IPS DF 6.9 (cell line): ENCODE measurements at places on chromosomes 16 and 17.

- peaks cover 2% of the 10 kb centered on the region; the same call in 1 of the 2 replicates for H3K27me3 ChIP-seq
- no peak overlapping the region for H3K27ac ChIP-seq
- no peak for DNase-seq
- H3K4me1 ChIP-seq = 0 out of 2 replicates have a peak, but pooled peaks cover 1% of the 10 kb centered on the region
- H3K4me3 ChIP-seq = no peak overlapping the region
Measured at GRCh38 chr16:22091721-22092120, 620 bp upstream of the VWA3A start.

DNA sequence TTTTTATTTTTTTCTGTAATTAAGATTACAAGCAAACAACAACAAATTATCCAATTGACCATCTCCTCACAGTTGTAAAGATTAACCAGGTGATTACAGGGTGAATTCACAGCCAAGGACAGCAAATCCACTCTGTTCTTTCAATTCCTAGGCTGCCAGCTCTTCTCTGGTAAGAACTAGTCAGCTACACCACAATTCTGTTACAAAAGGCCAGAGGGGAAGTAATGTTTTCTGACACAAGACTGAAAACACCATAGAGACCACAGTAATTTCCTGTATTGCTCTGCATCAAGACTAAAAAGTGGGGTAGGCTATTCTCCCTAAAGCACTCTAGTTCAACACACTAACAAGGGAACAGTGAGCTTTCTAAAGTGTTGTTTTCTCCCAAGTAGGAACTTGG is 10.6 kb downstream of the CA10 start:
- no peak for DNase-seq
- H3K4me1 ChIP-seq = no peaks in the 10 kb centered on the region
- no peaks in the 10 kb centered on the region for H3K27me3 ChIP-seq
- no peak overlapping the region for H3K27ac ChIP-seq
- H3K36me3 ChIP-seq = no peaks in the 10 kb centered on the region
- H3K4me3 ChIP-seq = no peak overlapping the region

GRCh38 chr17:65332779-65333178 is 195.6 kb downstream of the RGS9 start:
- no peak overlapping the region for H3K4me3 ChIP-seq
- H3K4me1 ChIP-seq = peaks cover 5% of the 10 kb centered on the region
- no peak overlapping the region for H3K27ac ChIP-seq
- no peaks in the 10 kb centered on the region for H3K27me3 ChIP-seq

GRCh38 chr16:73739049-73739769 is 557.4 kb upstream of the PSMD7 start:
- H3K27ac ChIP-seq = no peak overlapping the region
- H3K4me3 ChIP-seq = no peak overlapping the region
- no peaks in the 10 kb centered on the region for H3K4me1 ChIP-seq
- no peaks in the 10 kb centered on the region for H3K27me3 ChIP-seq

- H3K36me3 ChIP-seq = no peaks in the 10 kb centered on the region
- peaks cover 11% of the 10 kb centered on the region for H3K27me3 ChIP-seq
- no peak overlapping the region for H3K27ac ChIP-seq
- no peak overlapping the region for H3K4me3 ChIP-seq
- no peak for DNase-seq
- peaks cover 5% of the 10 kb centered on the region for H3K4me1 ChIP-seq
Measured at GRCh38 chr17:178292-179065, 3.0 kb downstream of the DOC2B start.

DNA sequence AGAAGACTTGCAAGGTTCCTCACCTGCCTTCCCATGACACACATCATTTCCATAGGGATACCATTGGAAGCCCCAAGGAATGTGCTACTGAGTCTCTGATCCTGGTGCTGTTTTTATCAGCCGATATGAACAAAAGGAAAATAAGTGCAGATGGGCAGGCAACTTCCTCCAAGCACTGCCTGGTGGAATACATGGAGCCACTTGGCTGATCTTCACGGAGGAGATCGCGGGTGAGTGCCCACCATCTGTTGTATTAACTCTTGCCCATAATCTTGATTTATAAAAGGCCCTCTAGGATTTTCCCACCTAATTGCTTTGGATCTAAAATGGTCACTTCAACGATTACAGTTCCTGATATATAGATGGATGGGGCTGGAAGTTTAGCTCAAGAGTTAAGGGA is 24.7 kb upstream of the CDRT15 start:
- no peak overlapping the region for H3K27ac ChIP-seq
- DNase-seq = no peak
- H3K27me3 ChIP-seq = no peaks in the 10 kb centered on the region
- H3K36me3 ChIP-seq = no peaks in the 10 kb centered on the region
- no peaks in the 10 kb centered on the region for H3K4me1 ChIP-seq
- no peak overlapping the region for H3K4me3 ChIP-seq

GRCh38 chr17:65198653-65199382 is 61.6 kb downstream of the RGS9 start:
- 0 out of 2 replicates have a peak, but pooled peaks cover 2% of the 10 kb centered on the region for H3K4me1 ChIP-seq
- DNase-seq = no peak
- H3K36me3 ChIP-seq = no peaks in the 10 kb centered on the region
- no peak overlapping the region for H3K4me3 ChIP-seq
- no peaks in the 10 kb centered on the region for H3K27me3 ChIP-seq

GRCh38 chr17:74526681-74527080 is 4.6 kb downstream of the CD300LB start:
- H3K27me3 ChIP-seq = no peaks in the 10 kb centered on the region
- H3K36me3 ChIP-seq = no peaks in the 10 kb centered on the region
- no peak overlapping the region for H3K27ac ChIP-seq
- DNase-seq = no peak

DNA sequence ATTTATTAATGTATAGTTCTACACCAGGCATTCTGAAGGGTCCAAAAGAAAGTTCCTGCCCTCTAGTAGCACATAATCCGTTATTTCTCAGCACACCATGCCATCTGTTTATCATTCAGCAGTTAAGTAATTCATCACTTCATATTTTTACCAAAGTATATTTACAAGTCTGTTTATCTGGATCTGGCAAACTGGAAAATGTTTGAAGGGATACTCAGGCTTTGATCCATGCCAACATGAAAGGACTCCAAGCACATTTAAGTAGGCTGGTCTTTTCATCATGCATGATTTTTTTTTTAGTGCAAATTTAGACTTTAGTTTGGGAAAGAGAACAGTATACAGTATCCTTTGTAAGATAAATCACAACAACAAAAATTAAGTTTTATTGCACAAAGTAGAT is 4.1 kb upstream of the VPS4A start:
- peaks cover 2% of the 10 kb centered on the region for H3K4me1 ChIP-seq
- no peak for DNase-seq
- no peaks in the 10 kb centered on the region for H3K27me3 ChIP-seq

GRCh38 chr17:46135126-46135812 is 58.0 kb downstream of the KANSL1 start:
- DNase-seq = no peak
- no peak overlapping the region for H3K4me3 ChIP-seq
- peaks cover 2% of the 10 kb centered on the region; the same call in 1 of the 2 replicates for H3K4me1 ChIP-seq
- no peaks in the 10 kb centered on the region for H3K36me3 ChIP-seq
- no peak overlapping the region for H3K27ac ChIP-seq

DNA sequence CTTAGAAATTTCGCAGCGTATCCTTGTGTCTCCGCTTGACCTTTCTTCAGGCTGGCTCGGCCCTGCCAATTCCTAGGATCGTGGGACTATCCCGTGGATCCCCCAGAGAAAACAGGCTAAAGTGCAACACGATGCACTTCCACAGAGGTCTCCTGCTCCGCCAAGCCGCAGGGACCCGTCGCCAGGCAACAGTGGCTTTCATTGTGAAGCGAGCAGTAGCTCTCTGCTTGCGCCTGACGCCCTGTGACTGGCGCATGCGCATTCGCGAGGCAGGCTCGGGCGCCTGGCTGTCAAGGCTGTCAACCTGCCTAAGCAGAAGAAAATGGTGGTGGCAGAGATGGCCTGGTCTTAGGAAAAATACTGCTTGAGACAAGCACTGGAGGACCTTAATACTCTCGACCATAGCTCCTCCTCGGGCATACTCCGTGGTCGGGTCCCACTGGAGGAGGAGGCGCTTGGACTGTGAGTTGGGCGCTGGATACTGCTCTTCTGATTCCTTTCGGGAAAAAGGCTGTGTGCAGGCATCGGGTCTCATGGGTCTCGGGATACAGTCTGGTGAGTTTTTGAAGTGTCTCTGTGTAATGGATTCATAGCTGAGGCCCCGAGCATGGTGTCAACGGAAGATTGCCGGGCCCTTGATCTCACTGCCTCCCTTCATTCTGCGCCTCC is 2336.1 kb downstream of the TP53TG3F start:
- DNase-seq = no peak
- H3K36me3 ChIP-seq = no peaks in the 10 kb centered on the region
- no peak overlapping the region for H3K4me3 ChIP-seq
- H3K27ac ChIP-seq = no peak overlapping the region

GRCh38 chr17:55580596-55581133 is 69.4 kb upstream of the SMIM36 start:
- no peaks in the 10 kb centered on the region for H3K4me1 ChIP-seq
- H3K27me3 ChIP-seq = no peaks in the 10 kb centered on the region
- H3K36me3 ChIP-seq = no peaks in the 10 kb centered on the region
- H3K27ac ChIP-seq = no peak overlapping the region
- DNase-seq = no peak

GRCh38 chr16:2819939-2820835 is 3.1 kb downstream of the PRSS21 start:
- no peak for DNase-seq
- no peaks in the 10 kb centered on the region for H3K27me3 ChIP-seq
- no peaks in the 10 kb centered on the region for H3K36me3 ChIP-seq
- H3K27ac ChIP-seq = no peak overlapping the region
- H3K4me1 ChIP-seq = no peaks in the 10 kb centered on the region
- H3K4me3 ChIP-seq = no peak overlapping the region

GRCh38 chr16:66851166-66851964 is 7.2 kb downstream of the CA7 start:
- no peak overlapping the region for H3K4me3 ChIP-seq
- no peaks in the 10 kb centered on the region for H3K36me3 ChIP-seq
- H3K4me1 ChIP-seq = no peaks in the 10 kb centered on the region
- H3K27me3 ChIP-seq = no peaks in the 10 kb centered on the region; the same call in 1 of the 2 replicates

GRCh38 chr17:78875363-78876093 is 27.5 kb downstream of the CEP295NL start:
- H3K4me3 ChIP-seq = no peak overlapping the region
- H3K4me1 ChIP-seq = no peaks in the 10 kb centered on the region
- no peak for DNase-seq
- no peaks in the 10 kb centered on the region for H3K27me3 ChIP-seq
- H3K27ac ChIP-seq = no peak overlapping the region
- H3K36me3 ChIP-seq = no peaks in the 10 kb centered on the region

GRCh38 chr16:75029854-75030253 is 31.0 kb downstream of the ZNRF1 start:
- H3K27me3 ChIP-seq = no peaks in the 10 kb centered on the region
- H3K4me3 ChIP-seq = no peak overlapping the region
- DNase-seq = no peak

DNA sequence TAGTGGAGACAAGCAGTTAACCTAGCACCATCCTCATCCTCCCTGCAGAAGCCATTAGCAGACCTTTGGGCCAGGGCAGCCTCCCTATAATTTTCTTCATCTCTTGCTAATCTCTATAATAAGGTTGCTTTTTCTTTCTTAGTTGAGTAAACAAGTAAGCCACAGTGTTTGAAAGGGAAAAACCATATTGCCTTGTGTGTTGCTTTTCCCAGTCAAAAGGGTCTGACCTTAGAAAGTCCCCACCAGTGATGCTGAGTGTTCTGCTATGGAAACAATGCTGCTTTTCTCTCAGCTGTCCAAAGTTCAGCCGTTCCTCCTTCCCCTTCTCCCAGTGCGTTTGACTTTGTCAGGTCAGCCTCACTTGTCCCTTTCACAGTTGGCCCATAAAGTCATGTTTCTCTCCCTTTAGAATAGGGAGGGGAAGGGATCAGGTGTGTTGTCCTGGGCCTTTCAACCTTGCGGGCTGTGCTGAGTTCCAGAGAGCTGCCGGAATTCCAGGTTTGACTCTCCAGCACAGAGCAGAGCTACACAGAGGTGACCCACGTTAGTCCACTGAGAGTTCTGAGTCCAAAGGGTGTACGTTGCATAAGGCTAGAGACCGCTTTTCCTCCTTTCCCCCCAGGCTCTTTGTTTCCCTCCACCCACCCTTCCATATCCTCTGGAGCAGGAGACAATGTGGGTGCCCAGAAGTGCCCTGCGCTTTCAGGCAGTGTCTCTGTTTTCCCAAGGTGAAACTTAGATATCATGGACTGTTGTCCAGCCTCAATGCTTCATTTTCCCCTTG is 15.9 kb upstream of the CLEC18C start:
- no peak overlapping the region for H3K27ac ChIP-seq
- H3K27me3 ChIP-seq = no peaks in the 10 kb centered on the region; the same call in 1 of the 2 replicates
- H3K4me1 ChIP-seq = no peaks in the 10 kb centered on the region; the same call in 1 of the 2 replicates
- H3K36me3 ChIP-seq = peaks cover 38% of the 10 kb centered on the region
- DNase-seq = no peak

- no peak overlapping the region for H3K27ac ChIP-seq
- H3K4me1 ChIP-seq = no peaks in the 10 kb centered on the region
- no peaks in the 10 kb centered on the region for H3K36me3 ChIP-seq
- H3K4me3 ChIP-seq = no peak overlapping the region
- H3K27me3 ChIP-seq = no peaks in the 10 kb centered on the region
Measured at GRCh38 chr16:6753553-6753952, 579.1 kb upstream of the RBFOX1 start.

- DNase-seq = no peak
- H3K27me3 ChIP-seq = no peaks in the 10 kb centered on the region
- H3K4me3 ChIP-seq = peak overlapping the region; percentile 53
- H3K36me3 ChIP-seq = peaks cover 6% of the 10 kb centered on the region
Measured at GRCh38 chr16:29816694-29817441, 916 bp downstream of the PAGR1 start.

- no peak overlapping the region for H3K4me3 ChIP-seq
- no peaks in the 10 kb centered on the region for H3K27me3 ChIP-seq
- DNase-seq = no peak
- no peaks in the 10 kb centered on the region for H3K36me3 ChIP-seq
Measured at GRCh38 chr17:35546487-35546886, 9.0 kb upstream of the SLFN12L start.

DNA sequence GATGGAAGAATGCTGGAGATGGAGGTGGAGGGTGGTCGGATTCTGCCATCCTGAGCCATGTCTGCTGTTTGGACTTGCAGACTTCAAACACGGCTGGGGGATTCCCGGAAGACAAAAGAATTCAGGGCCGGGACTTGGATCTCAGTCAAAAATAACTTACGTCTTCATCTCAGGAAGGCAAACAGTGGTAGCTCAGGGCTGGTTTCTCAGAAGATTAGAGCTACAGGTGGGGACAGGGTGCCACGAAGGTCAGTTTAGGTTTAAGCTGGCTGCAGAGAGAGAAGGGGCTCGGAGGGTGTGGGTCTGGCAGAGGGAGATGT is 4.3 kb upstream of the RHBDL3 start:
- H3K4me1 ChIP-seq = peaks cover 8% of the 10 kb centered on the region
- no peak overlapping the region for H3K4me3 ChIP-seq
- no peak overlapping the region for H3K27ac ChIP-seq
- DNase-seq = no peak

GRCh38 chr17:72520665-72521303 is 400.0 kb downstream of the SOX9 start:
- no peak overlapping the region for H3K4me3 ChIP-seq
- no peaks in the 10 kb centered on the region for H3K36me3 ChIP-seq
- no peak for DNase-seq
